ENCODE measurements at places on chromosomes 4 and X. TPM values are rescaled to one million over a fixed set of nuclear protein-coding genes. Genes with fewer than 3 reads are reported as not detected.
A peak's percentile ranks its signal among the peaks of the same experiment; 100 is the strongest.

GRCh38 chr4:119040261-119040660 lies 95.4 kb upstream of the MYOZ2 start:
- no peak overlapping the region for H3K4me3 ChIP-seq
- no peaks in the 10 kb centered on the region for H3K27me3 ChIP-seq
- H3K36me3 ChIP-seq, result no peaks in the 10 kb centered on the region
- no peak for DNase-seq

The FAM184B gene
- total RNA-seq, result not detected

The PSMD10 gene
- total RNA-seq, result 36.1 TPM

DNA sequence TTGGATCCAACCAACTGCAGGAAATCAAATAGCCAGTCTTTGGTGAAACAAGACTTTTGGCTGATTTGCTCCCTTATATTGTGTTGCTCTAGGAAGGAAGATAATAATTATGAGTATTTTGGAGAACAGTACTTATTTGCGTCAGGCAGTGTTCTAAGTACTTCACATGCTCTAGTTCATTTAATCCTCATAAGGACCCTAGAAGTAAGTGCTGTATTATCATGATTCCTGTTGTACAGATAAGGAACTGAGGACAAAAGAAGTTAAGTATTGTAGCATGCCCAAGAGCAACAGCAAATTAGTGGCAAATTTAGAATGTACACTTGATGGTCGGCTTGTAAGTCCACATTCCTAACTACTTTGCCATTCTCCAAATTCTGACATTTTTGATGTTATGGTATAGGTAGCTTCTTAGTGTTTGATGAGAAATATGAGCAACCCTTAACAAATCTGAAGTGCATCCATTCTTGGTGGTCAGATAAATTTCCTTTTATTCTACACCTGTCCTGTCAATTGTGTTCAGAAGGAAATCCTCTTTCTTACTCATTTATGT lies 72.0 kb downstream of the SPRY1 start:
- no peaks in the 10 kb centered on the region for H3K36me3 ChIP-seq
- H3K4me1 ChIP-seq, result no peaks in the 10 kb centered on the region
- peaks cover 10% of the 10 kb centered on the region for H3K27me3 ChIP-seq
- no peak overlapping the region for H3K4me3 ChIP-seq
- H3K27ac ChIP-seq, result no peak overlapping the region

- H3K4me3 ChIP-seq, result no peak overlapping the region
- H3K27me3 ChIP-seq, result no peaks in the 10 kb centered on the region
- H3K27ac ChIP-seq, result no peak overlapping the region
- no peak for DNase-seq
Observed at GRCh38 chrX:111102636-111103035, 6.6 kb downstream of the PAK3 start.

GRCh38 chr4:147370473-147370872 lies 110.4 kb upstream of the EDNRA start:
- H3K4me3 ChIP-seq, result no peak overlapping the region
- no peak overlapping the region for H3K27ac ChIP-seq
- no peak for DNase-seq

- peaks cover 10% of the 10 kb centered on the region for H3K27me3 ChIP-seq
- H3K27ac ChIP-seq, result no peak overlapping the region
- peaks cover 27% of the 10 kb centered on the region for H3K36me3 ChIP-seq
- peaks cover 5% of the 10 kb centered on the region for H3K4me1 ChIP-seq
- DNase-seq, result no peak
Observed at GRCh38 chr4:77172336-77172735, 15.3 kb downstream of the CCNG2 start.

The FAM47C gene
- total RNA-seq, result not detected

DNA sequence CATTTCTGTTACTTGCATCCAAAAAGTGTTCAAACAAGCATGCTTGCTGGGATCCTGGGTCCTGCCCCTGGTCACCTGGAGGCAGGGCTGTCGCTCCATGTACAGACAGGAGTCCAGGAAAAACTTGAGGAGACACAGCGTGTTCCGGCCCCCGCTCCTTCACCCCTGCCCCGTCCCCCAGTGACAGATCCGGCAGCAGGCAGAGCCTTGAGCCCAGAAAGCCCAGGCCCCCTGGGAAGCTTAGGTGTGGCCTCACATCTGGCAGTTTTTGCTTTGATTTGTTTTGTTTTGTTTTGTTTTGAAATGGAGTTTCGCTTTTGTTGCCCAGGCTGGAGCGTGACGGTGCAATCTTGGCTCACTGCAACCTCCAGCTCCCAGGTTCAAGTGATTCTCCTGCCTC lies 67.0 kb downstream of the TRMT44 start:
- no peaks in the 10 kb centered on the region for H3K36me3 ChIP-seq
- no peak overlapping the region for H3K27ac ChIP-seq
- H3K4me1 ChIP-seq, result no peaks in the 10 kb centered on the region
- no peak overlapping the region for H3K4me3 ChIP-seq

GRCh38 chr4:54908763-54909162 lies 216.6 kb downstream of the KDR start:
- H3K4me3 ChIP-seq, result no peak overlapping the region
- no peaks in the 10 kb centered on the region for H3K36me3 ChIP-seq
- H3K27me3 ChIP-seq, result no peaks in the 10 kb centered on the region

- H3K27ac ChIP-seq, result no peak overlapping the region
- DNase-seq, result no peak
- H3K4me3 ChIP-seq, result no peak overlapping the region
- H3K36me3 ChIP-seq, result no peaks in the 10 kb centered on the region
- H3K4me1 ChIP-seq, result no peaks in the 10 kb centered on the region
- H3K27me3 ChIP-seq, result no peaks in the 10 kb centered on the region
Observed at GRCh38 chr4:189178125-189178746, 762.4 kb upstream of the FRG1 start.

DNA sequence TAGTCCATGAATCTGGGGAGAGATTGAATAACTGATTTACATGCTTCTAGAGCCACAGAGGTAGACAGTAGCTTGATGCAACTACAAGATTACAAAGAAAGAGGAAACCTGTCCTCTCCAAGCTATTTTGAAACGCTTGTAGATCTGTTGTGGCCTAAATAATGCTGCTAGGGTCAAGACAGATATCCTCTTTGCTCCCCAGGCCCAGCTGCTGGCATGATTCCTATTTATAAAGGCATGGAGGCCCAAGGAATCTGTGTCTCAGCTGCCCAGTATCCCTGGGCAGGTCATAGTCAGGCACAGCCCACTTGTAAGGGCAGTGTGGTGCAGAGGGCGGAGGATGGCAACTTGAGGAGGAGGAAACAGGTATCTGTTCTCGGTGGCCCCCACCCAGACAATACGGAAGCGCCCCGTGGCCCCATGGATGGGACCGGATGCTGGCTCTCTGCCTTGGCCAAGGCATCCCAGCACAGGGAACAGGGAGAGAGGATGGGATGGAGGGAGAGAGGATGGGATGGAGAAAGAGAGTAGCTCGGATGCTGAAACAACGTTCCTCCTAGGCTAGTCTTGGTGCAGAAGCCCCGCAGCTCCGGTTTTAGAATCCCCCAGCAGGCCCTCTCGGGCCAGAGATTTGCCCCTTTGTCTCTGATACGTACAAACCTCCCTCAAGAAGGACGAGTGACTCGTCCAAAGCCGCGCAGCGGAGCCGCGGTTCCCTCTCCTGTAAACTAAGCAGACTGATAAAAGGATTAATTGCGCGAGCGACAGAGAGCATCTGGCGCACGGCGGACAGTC lies 767 bp upstream of the SMIM20 start:
- peaks cover 23% of the 10 kb centered on the region for H3K4me1 ChIP-seq
- H3K36me3 ChIP-seq, result no peaks in the 10 kb centered on the region
- peak; percentile 46 for DNase-seq
- H3K4me3 ChIP-seq, result peak overlapping the region; percentile 92

GRCh38 chrX:6813836-6814370 lies 279.0 kb upstream of the VCX3A start:
- no peak for DNase-seq
- H3K27ac ChIP-seq, result no peak overlapping the region
- no peaks in the 10 kb centered on the region for H3K36me3 ChIP-seq
- H3K4me3 ChIP-seq, result no peak overlapping the region
- H3K27me3 ChIP-seq, result no peaks in the 10 kb centered on the region

The CT55 gene
- not detected for total RNA-seq

DNA sequence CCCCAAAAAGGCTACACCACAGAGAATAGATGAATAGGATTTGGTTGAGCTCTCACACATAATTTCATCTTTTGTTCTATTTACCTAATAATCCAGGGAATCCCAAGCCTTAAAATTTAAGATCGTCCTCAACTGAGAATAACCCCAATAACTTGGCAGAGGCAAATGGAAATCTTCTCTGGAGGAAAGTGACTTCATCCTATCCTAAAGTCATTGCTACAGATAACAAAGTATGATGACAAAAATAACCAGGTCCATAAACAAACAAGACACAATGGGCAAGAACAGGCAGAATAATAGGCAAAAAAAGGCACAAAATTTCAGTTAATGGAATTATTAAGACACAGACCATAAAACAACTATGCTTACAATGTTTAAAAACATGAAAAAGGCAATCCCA lies 177.3 kb upstream of the STK26 start:
- DNase-seq, result no peak
- no peaks in the 10 kb centered on the region for H3K27me3 ChIP-seq
- H3K27ac ChIP-seq, result no peak overlapping the region
- no peak overlapping the region for H3K4me3 ChIP-seq

The TLR7 gene
- not detected for total RNA-seq

The CPZ gene
- total RNA-seq, result 0.75 TPM

The GLOD5 gene
- not detected for total RNA-seq

DNA sequence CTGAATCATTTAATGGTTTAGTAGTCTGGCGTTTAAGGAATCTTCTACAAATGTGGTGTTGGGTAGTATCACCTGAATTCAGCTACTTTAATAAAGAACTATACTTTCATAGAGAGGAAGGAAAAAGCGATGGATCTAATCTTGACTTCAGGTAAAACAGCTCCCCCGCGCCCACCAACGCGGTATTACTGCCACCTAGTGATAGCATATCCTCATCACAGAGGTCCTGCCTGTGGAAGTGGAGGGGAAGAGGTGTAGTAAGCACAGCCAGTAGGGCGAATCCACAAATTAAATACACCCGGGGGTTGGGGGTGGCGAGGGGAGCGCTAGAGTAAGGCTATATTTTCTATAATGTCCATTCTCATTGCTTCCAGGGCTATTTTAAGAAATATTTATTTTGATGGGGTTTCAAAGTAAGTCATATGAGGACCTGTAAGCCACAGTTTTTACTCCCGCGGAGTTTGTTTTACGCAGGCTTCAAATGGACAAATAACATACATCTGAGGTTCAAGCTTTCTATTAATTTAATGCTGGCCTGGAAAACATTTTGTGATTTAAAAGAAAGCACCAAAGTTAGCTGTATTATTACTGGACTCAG lies 8.3 kb upstream of the DAPP1 start:
- H3K4me3 ChIP-seq, result no peak overlapping the region
- peaks cover 5% of the 10 kb centered on the region for H3K27me3 ChIP-seq
- H3K27ac ChIP-seq, result no peak overlapping the region

The C1QTNF7 gene
- not detected for total RNA-seq

DNA sequence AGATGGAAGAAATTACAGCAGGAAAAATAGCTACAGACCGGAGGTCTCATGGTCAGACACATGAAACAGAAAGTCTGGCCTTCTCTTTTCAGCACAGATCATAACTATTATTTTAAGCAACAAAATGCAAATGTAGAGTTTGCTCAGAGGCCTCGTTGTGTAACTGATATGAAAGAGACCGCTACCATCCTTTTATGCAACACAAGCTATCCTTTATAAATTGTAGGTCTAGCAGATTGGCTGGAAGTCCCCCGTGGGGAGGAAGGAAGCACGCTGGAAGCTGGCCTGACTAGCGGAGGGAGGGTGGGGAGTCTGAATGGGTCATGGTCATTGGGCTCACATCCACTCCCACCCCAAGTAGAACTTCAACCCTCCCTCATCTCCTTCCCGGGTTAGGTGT lies 27.7 kb downstream of the DMP1 start:
- peaks cover 5% of the 10 kb centered on the region for H3K27me3 ChIP-seq
- no peak for DNase-seq
- no peaks in the 10 kb centered on the region for H3K36me3 ChIP-seq
- no peaks in the 10 kb centered on the region for H3K4me1 ChIP-seq
- no peak overlapping the region for H3K4me3 ChIP-seq

- no peak for DNase-seq
- no peaks in the 10 kb centered on the region for H3K27me3 ChIP-seq
- no peaks in the 10 kb centered on the region for H3K36me3 ChIP-seq
Observed at GRCh38 chrX:150239946-150240642, 123.0 kb upstream of the MAMLD1 start.

GRCh38 chr4:25085671-25086070 lies 54.9 kb upstream of the LGI2 start:
- H3K4me1 ChIP-seq, result no peaks in the 10 kb centered on the region
- no peak overlapping the region for H3K4me3 ChIP-seq
- H3K27me3 ChIP-seq, result peaks cover 37% of the 10 kb centered on the region
- no peaks in the 10 kb centered on the region for H3K36me3 ChIP-seq

The TIGD2 gene
- total RNA-seq, result 3.9 TPM

GRCh38 chrX:11053351-11053750 lies 57.8 kb upstream of the HCCS start:
- no peak overlapping the region for H3K27ac ChIP-seq
- DNase-seq, result no peak
- no peaks in the 10 kb centered on the region for H3K36me3 ChIP-seq
- no peaks in the 10 kb centered on the region for H3K27me3 ChIP-seq

DNA sequence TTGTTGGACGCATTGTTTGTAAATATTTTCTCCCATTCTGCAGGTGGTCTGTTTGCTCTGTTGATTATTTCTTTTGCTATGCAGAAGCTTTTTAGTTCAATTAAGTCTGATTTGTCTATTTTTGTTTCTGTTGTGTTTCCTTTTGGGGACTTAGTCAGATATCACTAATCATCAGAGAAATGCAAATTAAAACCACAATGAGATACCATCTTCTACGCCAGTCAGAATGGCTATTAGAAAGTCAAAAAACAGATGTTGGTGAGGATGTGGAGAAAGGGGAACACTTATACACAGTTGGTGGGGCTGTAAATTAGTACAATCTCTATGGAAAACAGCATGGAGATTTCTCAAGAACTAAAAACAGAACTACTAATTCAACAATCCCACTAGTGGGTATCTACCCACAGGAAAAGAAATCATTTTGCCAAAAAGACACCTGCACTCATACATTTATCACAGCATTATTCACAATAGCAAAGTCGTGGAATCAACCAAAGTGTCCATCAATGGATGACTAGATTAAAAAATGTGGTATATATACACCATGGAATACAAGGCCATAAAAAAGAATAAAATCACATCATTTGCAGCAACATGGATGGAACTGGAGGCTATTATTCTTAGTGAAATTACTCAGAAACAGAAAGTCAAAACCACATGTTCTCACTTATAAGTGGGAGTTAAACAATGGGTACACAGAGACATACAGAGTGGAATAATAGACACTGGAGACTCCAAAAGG lies 8.1 kb downstream of the COQ2 start:
- H3K4me1 ChIP-seq, result peaks cover 39% of the 10 kb centered on the region
- H3K27ac ChIP-seq, result no peak overlapping the region
- no peaks in the 10 kb centered on the region for H3K27me3 ChIP-seq

- H3K27me3 ChIP-seq, result no peaks in the 10 kb centered on the region
- no peaks in the 10 kb centered on the region for H3K4me1 ChIP-seq
- peaks cover 43% of the 10 kb centered on the region for H3K36me3 ChIP-seq
- no peak for DNase-seq
Observed at GRCh38 chr4:67436742-67437141, 108.6 kb downstream of the CENPC start.

All from activated CD4-positive, alpha-beta memory T cell treated with anti-CD3 and anti-CD28 coated beads, Interleukin-2, amount 10 ng/mL, durations not matched to agents 7 days and 5 days (primary cell).